ENCODE measurements at places on chromosomes 3 and 15.

GRCh38 chr3:157271283-157271882 is 111.4 kb upstream of the CCNL1 start:
- no peak for DNase-seq

- DNase-seq: no peak
These were observed 31.1 kb downstream of the OXSM start for GRCh38 chr3:25820816-25821486.

- DNase-seq: no peak
These were observed 61.0 kb downstream of the TMEM44 start for GRCh38 chr3:194572143-194572789.

DNA sequence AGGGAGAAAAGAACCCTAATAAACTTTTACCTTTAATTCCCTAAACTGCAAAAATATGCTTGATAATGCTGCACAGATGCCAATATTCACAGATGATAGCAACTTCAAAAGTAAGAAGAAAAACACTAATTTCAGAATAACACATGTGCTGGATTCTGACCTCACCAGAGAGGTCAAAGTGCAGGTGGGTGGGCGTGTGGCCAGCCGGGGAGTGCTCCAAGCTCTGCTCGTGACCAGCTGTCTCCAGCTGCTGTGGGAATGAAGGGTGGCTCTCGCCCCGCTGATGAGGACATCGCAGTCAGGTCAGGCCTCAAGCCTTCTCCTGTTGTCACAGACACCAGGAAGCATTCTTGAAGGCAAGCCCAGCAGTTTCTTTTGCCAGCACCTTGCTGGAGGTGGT is 57.1 kb downstream of the ADAMTS17 start:
- no peak for DNase-seq

- DNase-seq: no peak
These were observed 2.7 kb downstream of the TYRO3 start for GRCh38 chr15:41561777-41562145.

GRCh38 chr3:123021388-123021787 is 6.2 kb downstream of the SEMA5B start:
- no peak for DNase-seq

DNA sequence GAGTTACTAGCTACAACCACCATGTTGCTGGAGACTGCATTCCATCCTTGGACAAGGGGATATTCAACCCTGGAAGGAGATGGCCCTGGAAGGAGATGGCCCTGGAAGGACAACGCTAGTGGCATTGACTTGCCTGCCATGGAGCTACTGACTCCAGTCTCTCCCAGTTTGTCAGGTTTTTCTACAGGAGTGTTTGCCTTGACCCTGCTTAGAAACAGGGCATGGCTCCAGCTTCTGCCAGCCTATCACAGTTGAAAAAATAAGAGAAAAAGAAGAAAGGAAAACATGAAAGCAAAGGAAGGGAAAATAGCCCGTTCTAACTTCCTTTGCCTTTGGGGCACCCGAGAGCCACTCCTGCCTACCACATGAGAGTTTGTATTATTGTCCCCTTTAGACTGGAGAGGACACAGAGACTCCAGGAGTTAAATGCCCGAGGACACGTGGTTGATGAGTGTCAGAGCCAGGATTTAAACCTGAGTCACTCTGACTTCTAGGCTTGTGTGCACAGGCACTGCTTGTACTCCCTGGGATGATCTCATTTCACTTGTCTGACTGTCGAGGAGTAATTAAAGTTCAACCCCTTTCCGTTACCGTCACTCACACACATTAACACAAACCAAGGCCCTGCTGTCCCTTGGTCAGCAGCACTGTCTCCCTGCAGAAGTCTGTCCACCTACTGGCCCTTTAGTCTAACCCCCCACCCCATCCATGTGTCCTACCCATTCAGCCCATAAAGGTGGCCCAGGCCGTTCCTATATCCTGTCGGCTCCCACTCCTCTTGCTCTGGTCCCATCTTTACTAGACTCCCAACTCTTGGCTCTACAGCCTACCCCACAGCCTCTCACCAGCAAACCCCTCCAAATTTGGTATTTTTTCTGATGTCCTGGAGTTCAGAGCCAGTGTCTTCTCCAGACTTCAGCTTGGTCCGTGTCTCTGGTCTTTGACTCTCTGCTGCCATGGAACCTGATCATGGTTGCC is 46.1 kb downstream of the C2CD4A start:
- DNase-seq: no peak

GRCh38 chr15:66614951-66615760 is 49.4 kb upstream of the LCTL start:
- no peak for DNase-seq

GRCh38 chr15:58522865-58523264 is 91.1 kb downstream of the LIPC start:
- DNase-seq: no peak

DNA sequence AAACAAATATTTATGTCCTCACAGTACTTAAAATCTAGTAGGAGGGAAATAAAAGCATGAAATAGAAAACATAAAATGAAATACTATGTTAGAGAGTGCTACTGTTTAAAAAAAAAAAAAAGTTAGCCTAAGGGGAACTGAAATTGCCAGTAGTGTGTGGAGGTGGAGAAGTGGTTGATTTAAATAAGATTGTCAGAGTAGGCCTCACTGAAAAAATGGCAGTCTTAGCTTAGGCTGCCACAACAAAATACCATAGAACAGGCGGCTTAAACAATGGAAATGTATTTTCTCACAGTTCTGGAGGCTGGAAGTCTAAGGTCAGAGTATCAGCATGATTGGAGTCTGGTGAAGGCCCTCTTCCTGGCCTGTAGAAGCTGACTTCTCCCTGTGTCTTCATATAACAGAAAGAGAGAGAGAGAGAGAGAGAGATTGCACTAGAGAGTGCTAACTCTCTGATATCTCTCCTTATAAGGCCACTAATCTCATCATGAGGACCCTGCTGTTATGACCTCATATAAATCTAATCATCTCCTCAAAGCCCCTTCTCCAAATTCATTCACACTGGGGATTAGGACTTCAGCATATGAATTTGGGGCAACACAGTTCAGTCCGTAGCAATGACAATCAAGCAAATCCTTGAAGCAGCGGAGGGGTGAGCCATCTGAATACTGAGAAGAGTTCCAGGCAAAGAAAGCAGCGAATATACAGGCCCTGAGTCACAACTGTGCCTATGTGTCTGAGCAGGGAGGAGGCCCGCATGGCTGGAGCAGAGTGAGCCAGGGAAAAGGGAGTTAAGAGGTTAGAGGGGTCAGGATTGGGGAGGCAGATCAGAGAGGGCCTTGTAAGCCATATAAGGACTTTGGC is 23.6 kb upstream of the LRRC34 start:
- DNase-seq: no peak

Measured in stimulated activated CD8-positive, alpha-beta memory T cell treated with anti-CD3 and anti-CD28 coated beads, Interleukin-2, amount 100 ng/mL, for 48 hours (primary cell).